ENCODE measurements at places on chromosomes 12 and 14. TPM values are rescaled to one million over a fixed set of nuclear protein-coding genes. Genes with fewer than 3 reads are reported as not detected.

DNA sequence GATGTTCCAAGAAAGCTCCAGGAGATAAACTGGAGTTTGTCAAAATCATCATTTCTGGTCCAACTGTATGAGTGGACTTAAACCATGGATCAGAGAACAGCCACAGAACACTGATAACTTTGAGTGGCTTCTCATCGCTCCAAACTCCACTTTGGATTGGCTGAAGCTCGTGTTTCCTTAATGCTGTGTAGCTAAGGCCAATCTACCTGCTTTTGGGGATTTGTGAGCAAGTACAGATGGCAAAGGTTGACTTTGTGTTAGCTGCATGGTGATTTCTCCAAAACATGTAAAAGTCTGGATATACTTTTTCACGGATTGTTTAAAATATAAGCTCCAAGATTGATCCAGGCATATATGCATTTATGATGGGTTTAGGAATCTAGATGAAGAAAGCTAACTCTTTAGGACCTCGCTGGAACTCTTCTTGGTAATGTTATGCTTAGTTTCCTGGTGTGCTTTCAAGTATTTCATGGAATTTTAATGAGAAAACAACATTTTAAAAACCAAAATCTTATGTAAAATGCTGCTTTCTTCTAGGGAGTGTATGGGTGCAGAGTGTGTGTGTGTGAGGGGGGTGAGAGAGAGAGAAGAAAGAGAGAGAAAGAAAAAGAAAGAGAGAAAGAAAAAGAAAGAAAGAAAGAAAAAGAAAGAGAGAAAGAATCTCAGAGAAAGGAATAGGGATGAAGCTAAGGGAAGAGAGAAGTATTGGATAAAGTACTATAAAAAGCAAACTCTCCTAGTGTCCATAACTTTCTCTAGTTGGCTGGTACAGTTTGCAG is 11.6 kb upstream of the PAX9 start:
- peaks cover 12% of the 10 kb centered on the region for H3K4me1 ChIP-seq
- H3K4me3 ChIP-seq, result no peak overlapping the region
- peaks cover 100% of the 10 kb centered on the region for H3K27me3 ChIP-seq
- H3K36me3 ChIP-seq, result no peaks in the 10 kb centered on the region
- DNase-seq, result no peak

DNA sequence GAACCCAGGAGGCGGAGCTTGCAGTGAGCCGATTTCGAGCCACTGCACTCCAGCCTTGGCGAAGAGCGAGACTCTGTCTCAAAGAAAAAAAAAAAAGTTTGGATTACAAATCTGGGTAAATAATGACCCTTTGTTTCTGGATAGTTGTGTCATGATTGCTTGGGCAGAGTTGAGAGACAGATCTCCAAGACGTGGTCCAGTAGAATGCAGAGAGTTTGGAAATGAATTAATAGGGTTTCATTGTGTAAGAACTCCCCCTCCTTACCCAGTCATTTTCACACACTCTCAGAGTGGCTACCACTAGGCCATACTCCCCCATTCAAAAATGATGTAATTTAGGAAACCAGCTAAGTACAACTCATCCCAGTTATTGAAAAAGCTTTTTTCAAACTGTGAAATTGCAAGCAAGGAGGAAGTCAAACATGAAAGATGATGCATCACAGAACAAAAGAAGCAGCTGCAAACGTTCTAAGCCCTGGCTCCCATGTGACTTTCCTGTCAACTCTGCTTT is 1331.9 kb downstream of the AACS start:
- no peaks in the 10 kb centered on the region for H3K36me3 ChIP-seq
- H3K4me3 ChIP-seq, result no peak overlapping the region
- H3K4me1 ChIP-seq, result no peaks in the 10 kb centered on the region
- no peak overlapping the region for H3K27ac ChIP-seq
- H3K27me3 ChIP-seq, result no peaks in the 10 kb centered on the region

- no peak overlapping the region for H3K27ac ChIP-seq
- no peaks in the 10 kb centered on the region for H3K36me3 ChIP-seq
- H3K4me1 ChIP-seq, result peaks cover 9% of the 10 kb centered on the region
- peaks cover 21% of the 10 kb centered on the region for H3K27me3 ChIP-seq
- H3K4me3 ChIP-seq, result no peak overlapping the region
- DNase-seq, result no peak
These were observed 671 bp upstream of the AQP2 start for GRCh38 chr12:49949866-49950265.

Gene SLC17A8
- total RNA-seq, result not detected

DNA sequence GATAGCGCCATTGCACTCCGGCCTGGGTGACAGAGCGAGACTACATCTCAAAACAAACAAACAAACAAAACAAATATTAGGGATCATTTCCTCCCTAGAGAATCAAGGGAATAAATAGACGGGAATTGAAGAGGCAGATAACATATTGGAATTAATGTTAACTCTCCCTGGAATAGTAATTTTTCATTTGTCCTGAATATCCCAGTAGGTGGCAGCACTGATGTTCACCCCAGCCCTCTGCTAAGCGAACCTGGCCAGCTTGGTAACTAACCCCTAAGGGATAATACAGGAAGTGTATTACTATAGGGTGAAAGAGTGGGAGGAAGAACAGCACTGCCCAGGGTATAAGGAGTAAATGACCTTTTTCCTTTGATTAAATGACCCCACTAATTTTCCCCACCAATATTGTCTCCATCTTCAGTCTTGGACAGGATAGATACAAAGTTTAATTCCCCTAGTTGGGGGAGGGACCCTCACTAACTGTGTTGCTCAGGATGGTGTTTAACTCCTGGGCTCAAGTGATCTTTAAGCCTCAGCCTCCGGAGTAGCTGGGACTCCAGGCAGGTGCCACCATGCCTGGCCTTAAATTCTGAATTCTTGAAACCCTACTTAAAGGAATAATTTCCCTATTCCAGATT is 40.5 kb downstream of the SLC2A14 start:
- no peaks in the 10 kb centered on the region for H3K4me1 ChIP-seq
- DNase-seq, result peak; percentile 58
- no peak overlapping the region for H3K27ac ChIP-seq
- H3K4me3 ChIP-seq, result no peak overlapping the region
- no peaks in the 10 kb centered on the region for H3K36me3 ChIP-seq

Gene SMCO2
- not detected for total RNA-seq

DNA sequence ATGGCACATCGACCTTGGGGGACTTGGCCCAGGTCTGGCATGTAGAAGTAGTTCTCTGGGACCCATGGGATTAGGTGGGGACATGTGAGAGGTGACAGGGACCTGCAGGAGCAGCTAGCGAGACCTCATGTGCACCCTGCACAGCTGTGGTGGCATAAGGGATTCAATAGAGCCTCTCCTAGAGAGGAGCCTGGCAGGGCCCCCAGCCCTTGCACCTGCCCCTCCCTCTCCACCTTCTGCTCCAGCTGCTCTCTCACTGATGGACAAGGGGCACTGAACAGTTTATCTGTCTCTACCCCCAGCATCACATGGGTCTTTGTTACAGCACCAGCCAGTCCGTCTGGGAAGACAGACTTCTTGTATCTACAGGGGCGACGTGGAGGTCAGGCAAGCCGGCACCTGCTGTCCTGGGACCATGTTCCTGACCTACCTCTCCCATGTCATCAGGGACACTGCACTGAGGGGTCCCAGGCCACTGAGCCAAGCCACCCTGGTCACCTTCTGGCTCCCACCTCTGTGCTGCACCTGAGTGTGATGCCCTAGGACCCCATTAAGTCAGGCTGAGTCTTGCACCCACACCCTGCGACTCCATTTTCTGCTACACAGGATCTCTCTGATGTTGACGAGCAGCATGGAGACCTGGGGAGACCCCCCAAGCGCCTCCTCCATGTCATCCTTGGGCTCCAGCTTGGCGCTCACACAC is 32.6 kb downstream of the DDX11 start:
- no peak overlapping the region for H3K4me3 ChIP-seq
- no peak overlapping the region for H3K27ac ChIP-seq
- no peaks in the 10 kb centered on the region for H3K4me1 ChIP-seq
- no peaks in the 10 kb centered on the region for H3K36me3 ChIP-seq
- H3K27me3 ChIP-seq, result no peaks in the 10 kb centered on the region

GRCh38 chr12:26701604-26702215 is 131.3 kb downstream of the ITPR2 start:
- no peaks in the 10 kb centered on the region for H3K27me3 ChIP-seq
- H3K27ac ChIP-seq, result no peak overlapping the region
- no peaks in the 10 kb centered on the region for H3K4me1 ChIP-seq
- DNase-seq, result peak; percentile 71
- no peaks in the 10 kb centered on the region for H3K36me3 ChIP-seq

DNA sequence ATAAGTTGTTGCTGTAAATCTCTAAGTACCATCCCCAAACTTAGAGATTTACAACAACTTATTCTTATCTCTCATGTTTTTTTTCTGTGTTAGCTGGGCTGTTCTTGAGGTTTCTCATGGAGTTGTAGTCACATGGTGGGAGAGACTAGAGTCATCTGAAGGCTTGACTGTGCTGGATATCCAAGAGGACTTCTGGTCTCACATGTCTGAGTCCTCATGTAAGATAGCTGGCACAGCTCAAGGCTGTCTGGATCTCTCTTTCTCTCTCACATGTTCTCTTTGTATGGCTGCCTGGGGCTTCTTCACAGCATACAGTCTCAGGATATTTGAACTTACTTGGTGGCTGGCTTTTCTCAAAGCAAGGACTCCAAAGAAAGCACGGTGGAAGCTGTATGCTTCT is 63.8 kb downstream of the DACT1 start:
- no peak overlapping the region for H3K4me3 ChIP-seq
- no peaks in the 10 kb centered on the region for H3K27me3 ChIP-seq

Gene NABP2
- total RNA-seq, result 27.9 TPM

DNA sequence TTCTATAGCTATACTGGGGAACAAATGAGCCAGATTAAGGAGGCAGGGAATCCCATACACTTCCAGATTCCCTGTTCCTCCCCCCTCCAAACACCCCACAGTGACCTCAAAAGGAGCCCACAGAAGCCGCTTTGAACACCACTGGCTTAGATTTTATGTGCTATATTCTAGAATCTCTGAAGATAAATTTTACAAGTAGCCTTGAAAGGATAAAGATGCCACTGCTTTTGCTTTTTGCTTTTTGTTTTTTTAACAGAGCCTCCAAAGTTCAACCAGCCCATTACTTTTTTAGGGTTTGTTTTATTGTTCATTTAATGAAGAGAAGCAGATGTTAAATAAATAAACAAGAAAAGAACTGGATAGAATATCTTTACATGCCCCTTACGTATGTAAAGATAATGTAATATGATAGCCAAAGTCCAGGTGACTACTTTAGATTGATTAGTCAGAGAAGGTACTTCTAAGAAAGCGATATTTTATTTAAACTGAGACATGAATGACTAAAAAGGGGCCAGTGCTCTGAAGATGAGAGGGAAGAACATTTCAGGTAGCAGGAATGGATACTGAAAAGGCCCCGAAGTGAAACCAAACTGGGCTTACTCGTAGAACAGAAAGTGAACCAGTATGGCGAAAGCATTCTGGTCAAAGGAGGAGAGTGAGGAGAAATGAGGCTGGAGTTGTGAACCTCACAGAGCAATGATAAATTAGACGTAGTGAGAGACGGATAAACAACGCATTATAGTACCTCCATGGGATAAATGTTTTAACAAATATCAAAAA is 44.6 kb downstream of the DUSP6 start:
- H3K4me3 ChIP-seq, result no peak overlapping the region
- no peaks in the 10 kb centered on the region for H3K27me3 ChIP-seq
- H3K4me1 ChIP-seq, result peaks cover 6% of the 10 kb centered on the region
- no peak overlapping the region for H3K27ac ChIP-seq

Gene KCNJ8
- total RNA-seq, result not detected

Gene RFLNA
- total RNA-seq, result 1.4 TPM

DNA sequence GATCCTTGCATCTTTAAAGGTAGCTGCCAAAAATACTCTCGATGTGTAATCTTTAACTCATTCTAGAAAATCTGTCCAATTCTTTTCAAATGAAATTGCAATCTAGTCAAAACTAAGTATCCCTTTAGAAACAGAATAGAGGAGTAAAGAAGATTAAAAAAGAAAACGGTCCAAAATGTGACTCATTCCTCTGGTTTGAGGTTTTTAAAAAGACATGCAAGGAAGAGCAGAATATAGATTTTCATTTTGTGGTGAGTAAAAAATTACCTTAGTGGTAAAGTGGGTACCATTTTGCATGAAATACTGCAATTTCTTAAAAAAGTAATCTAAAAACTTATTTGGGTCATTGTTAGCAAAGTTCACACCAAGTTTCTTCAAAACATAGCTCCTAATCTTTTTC is 108.4 kb downstream of the BRMS1L start:
- DNase-seq, result no peak
- H3K4me1 ChIP-seq, result peaks cover 15% of the 10 kb centered on the region
- no peaks in the 10 kb centered on the region for H3K36me3 ChIP-seq

Gene KCNH3
- total RNA-seq, result not detected

- H3K36me3 ChIP-seq, result no peaks in the 10 kb centered on the region
- peaks cover 20% of the 10 kb centered on the region for H3K4me1 ChIP-seq
- no peak overlapping the region for H3K27ac ChIP-seq
- no peak for DNase-seq
These were observed 24.4 kb downstream of the CD9 start for GRCh38 chr12:6224550-6224949.

GRCh38 chr12:129532707-129533499 is 370.9 kb downstream of the TMEM132D start:
- peaks cover 4% of the 10 kb centered on the region for H3K4me1 ChIP-seq
- no peak overlapping the region for H3K27ac ChIP-seq
- no peaks in the 10 kb centered on the region for H3K27me3 ChIP-seq
- no peaks in the 10 kb centered on the region for H3K36me3 ChIP-seq

Gene FGF6
- total RNA-seq, result not detected

DNA sequence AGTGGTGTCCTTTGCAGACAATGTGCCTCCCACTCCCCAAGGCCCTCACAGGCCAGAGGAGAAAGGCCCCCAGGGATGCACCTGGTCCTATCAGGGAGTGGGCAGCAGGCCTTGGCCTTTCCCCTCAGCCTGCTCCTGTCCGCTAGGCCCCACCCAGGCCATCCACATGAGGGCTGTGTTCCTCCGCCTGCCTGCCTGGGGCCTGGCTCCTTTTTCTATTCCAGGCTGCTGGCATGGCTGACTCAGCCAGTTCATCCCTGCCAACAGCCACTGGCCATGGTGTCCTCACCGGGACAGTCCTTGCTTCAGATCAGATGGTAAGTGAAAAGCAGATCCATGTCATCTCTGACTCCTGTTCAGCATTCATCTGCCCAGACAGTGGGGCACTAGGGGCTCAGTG is 13.4 kb downstream of the ISM2 start:
- no peak for DNase-seq
- H3K27me3 ChIP-seq, result no peaks in the 10 kb centered on the region
- H3K27ac ChIP-seq, result no peak overlapping the region
- H3K36me3 ChIP-seq, result no peaks in the 10 kb centered on the region

Gene RERGL
- not detected for total RNA-seq

DNA sequence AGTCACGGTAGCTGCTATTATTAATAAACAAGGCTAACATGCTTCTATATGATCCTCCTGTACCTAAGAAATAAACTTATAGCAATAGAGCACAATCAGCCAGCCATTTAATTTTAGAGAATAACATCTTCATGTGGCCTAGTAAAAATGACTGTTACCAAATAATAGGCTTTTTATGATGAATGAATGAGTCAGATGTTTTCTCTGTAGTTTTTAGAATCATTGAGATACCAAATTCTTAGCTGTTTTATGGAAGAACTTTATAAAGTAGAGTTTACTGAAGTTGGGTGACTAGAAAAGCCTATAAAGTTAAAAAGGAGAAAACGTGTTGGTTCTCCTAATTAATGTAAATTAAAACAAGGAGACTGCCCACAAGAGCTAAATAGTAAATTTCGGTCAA is 40.7 kb downstream of the WNK1 start:
- H3K36me3 ChIP-seq, result no peaks in the 10 kb centered on the region
- H3K4me3 ChIP-seq, result no peak overlapping the region
- no peaks in the 10 kb centered on the region for H3K4me1 ChIP-seq
- H3K27me3 ChIP-seq, result no peaks in the 10 kb centered on the region
- H3K27ac ChIP-seq, result no peak overlapping the region

- no peaks in the 10 kb centered on the region for H3K27me3 ChIP-seq
- no peak overlapping the region for H3K27ac ChIP-seq
- no peak for DNase-seq
- H3K4me3 ChIP-seq, result no peak overlapping the region
These were observed 33.2 kb downstream of the CPNE8 start for GRCh38 chr12:38872156-38872555.
